Activated CD4-positive, alpha-beta T cell treated with anti-CD3 and anti-CD28 coated beads for 36 hours (primary cell): ENCODE measurements at places on chromosomes 5 and 9. TPM values are rescaled to one million over a fixed set of nuclear protein-coding genes. Genes with fewer than 3 reads are reported as not detected.

The MCC gene
- 1.9 TPM for total RNA-seq

The MED7 gene
- 10.0 TPM for total RNA-seq

The ENHO gene
- total RNA-seq, result not detected

The EIF4E1B gene
- not detected for total RNA-seq

The ALDH7A1 gene
- 15.4 TPM for total RNA-seq

The GABBR2 gene
- total RNA-seq, result not detected

The TGFBI gene
- total RNA-seq, result not detected

The INSL6 gene
- not detected for total RNA-seq

The PCDHGA3 gene
- not detected for total RNA-seq

The DCTN3 gene
- 65.9 TPM for total RNA-seq

The UBTD2 gene
- 6.0 TPM for total RNA-seq

The LCN6 gene
- not detected for total RNA-seq

The CARTPT gene
- not detected for total RNA-seq

The MLLT3 gene
- 42.5 TPM for total RNA-seq

The PCDHB9 gene
- not detected for total RNA-seq

The SOWAHA gene
- total RNA-seq, result 0.05 TPM
